ENCODE measurements at places on chromosomes 11 and 22.

GRCh38 chr22:32206774-32207758 lies 2.2 kb upstream of the RFPL2 start:
- DNase-seq = no peak

- no peak for DNase-seq
Observed at GRCh38 chr22:28910569-28911303, 27.4 kb downstream of the ZNRF3 start.

GRCh38 chr11:133041928-133042882 lies 490.1 kb downstream of the OPCML start:
- DNase-seq = no peak

- DNase-seq = no peak
Observed at GRCh38 chr22:38078046-38078840, 5.7 kb downstream of the SLC16A8 start.

GRCh38 chr22:38415046-38415445 lies 40.0 kb downstream of the KCNJ4 start:
- no peak for DNase-seq

DNA sequence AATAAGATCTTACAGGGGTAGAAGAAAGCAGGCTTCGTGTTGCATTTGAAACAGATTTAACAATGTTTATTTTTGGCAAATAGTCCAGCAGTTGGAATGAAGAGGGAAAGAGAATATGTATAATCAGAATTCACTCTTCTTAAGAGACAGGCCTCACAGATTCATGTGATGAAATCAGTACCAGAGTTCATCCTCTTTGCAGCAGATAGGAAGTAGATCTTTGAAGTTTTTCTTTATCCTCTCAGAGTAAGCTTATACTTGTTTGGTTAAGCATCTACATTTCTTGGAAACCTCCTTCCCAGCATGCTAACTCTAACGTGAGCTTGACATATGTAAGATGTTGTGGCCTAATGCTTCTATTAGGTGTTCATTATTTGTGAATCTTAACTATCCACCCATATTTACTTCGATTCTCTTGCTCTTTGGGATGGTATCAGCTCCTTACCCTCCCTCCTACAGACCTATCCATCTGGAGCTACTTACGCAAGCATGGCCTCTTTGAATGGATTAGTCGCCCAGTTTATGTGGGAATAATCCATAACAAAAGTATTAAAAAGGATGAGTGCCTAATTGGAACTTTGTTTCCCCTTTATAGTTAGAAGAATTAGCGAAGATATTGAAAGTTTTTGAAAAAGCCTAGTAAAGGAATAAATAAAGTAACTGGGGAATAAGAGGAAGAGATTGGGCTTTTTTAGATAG lies 80.1 kb downstream of the PRMT3 start:
- DNase-seq = no peak

DNA sequence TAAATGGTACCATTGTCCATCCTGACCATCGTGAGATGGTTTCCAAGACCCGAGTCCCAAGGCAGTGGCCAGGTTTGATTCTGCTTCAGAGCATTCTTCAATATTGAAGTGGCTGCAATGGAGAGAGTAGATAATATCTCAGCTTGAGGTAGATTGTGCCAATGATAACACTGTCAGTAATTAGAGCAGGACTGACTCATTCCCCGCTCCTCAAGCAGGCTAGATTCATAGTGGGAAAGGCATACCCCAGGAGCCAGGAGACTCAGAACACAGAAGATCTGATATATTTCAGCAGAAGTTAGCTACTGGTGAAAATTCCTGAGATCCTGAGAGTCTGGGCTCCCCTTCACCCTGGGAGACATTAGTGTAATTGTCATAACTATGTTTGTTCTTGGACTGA lies 55.6 kb upstream of the LARGE1 start:
- no peak for DNase-seq

GRCh38 chr11:64848214-64848825 lies 3.9 kb upstream of the CDC42BPG start:
- no peak for DNase-seq

DNA sequence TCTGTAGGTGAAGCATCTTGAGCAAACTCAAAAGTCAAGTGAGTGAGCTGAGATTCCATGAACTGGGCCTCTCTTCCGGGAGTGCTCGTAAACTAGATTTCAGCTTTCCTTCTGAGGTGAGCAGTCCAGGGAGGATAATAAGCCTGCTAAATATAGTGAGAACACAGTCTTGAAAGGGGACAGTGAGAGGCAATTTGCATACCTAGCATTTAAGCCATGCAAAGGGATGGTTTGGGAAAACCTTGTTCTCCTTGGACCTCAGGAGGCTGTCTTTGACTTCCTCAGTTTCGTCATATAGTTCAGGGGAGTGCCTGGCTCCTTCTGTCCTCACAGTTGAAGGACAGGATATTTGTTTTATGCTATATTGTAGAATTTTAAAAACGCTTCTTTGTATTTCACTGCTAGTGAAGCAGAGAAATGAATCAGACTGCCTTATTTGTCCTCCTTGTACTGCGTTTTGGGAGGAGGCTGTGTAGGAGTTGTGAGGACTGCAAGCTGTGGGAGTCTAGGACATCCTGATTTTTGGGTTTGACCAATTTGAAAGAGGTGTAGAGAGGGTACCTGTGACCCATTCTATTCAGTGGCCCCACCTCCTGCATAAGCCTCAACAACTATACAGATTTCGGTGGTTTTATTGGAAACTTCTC lies 11.0 kb upstream of the SORL1-AS1 start:
- DNase-seq = no peak

GRCh38 chr11:126733685-126734084 lies 266.9 kb downstream of the KIRREL3 start:
- DNase-seq = no peak

DNA sequence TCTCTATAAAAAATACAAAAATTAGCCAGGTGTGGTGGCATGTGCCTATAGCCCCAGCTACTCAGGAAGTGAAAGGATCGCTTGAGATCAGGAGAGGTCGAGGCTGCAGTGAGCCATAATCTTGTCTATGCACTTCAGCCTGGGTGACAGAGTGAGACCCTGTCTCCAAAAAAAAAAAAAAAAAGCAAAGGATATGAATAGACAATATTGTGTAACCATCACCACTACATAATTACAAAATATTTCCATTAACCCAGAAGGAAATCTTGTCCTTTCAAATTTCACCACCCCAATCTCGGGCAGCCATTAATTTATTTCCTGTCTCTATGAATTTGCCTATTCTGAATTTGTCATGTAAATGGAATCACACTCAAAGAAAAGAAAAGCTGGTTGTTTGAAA lies 21.2 kb downstream of the RSF1 start:
- DNase-seq = no peak

DNA sequence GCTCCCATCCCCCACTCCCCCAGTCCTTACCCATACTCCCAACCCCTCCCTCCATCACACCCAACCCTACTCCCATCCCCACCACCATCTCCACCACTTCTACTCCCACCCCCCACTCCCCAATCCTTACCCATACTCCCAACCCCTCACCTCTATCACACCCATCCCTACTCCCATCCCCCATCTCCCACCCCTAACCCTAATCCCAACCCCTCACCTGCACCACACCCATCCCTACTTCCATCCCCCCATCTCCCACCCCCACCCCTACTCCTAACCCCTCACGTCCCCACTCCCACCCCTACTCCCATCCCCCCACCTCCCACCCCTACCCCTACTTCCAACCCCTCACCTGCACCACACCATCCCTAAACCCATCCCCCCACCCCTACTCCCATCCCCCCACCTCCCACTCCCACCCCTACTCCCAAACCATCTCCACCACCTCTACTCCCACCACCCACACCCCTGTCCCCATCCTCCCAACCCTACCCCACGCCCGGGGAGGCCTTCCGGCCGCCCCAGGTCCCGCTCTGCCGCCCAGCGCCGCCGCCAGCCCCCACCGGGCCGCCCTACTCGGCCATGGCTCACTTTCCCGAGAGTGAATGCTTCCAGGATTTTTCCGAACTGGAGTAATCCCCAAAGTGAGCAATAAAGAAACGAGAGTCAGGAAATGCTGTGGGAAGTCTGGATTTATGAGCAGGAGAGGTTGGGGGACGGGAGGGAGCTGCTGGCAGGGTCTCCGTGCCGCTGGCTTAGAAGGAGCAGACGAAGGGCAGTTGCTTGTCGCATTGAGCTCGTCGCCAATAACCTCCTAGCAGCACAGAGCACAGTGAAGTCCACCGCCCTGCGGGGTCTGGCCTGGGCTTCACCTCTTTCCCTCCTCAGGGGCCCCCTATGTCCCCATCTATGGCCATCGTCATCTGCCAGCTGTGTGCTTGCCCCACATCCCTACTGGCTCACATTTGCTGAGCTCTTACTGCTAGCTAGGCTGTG lies 4.6 kb downstream of the PRG3 start:
- DNase-seq = no peak

GRCh38 chr11:31397239-31397834 lies 27.7 kb downstream of the DNAJC24 start:
- no peak for DNase-seq

GRCh38 chr22:20256551-20257211 lies 11.4 kb downstream of the RTN4R start:
- DNase-seq = no peak

All from fibroblast of skin of left biceps (primary cell).